ENCODE measurements at places on chromosomes 12 and 14.

GRCh38 chr12:121983536-121984210, 38.0 kb upstream of the BCL7A start:
- H3K4me3 ChIP-seq, result no peak overlapping the region
- H3K36me3 ChIP-seq, result no peaks in the 10 kb centered on the region
- no peaks in the 10 kb centered on the region for H3K27me3 ChIP-seq

- H3K4me3 ChIP-seq, result no peak overlapping the region
- no peaks in the 10 kb centered on the region for H3K36me3 ChIP-seq
- H3K27ac ChIP-seq, result no peak overlapping the region
- DNase-seq, result no peak
- H3K27me3 ChIP-seq, result no peaks in the 10 kb centered on the region
Observed at GRCh38 chr14:101372894-101373620, 188.2 kb upstream of the DIO3 start.

DNA sequence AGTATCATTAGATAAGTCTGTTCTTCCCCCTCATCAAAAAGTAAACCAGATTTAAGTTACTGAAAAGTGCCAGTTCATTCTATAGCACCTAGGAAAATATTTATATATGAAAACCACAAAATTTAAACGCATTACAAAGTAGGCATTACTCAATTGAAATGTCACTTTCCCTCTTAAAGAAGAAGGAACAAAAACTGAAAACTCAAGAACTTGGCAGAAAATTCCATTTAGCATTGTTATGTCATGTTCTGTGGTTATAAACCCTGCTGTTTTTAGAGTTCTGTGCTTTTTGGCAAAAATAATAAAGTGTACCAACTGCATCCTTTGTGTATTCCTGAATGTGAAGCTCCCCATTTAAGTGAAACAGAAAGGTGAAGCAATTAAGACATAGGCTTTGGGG, 3.6 kb downstream of the FGD4 start:
- no peak for DNase-seq
- H3K27me3 ChIP-seq, result no peaks in the 10 kb centered on the region
- H3K36me3 ChIP-seq, result no peaks in the 10 kb centered on the region
- H3K27ac ChIP-seq, result no peak overlapping the region

DNA sequence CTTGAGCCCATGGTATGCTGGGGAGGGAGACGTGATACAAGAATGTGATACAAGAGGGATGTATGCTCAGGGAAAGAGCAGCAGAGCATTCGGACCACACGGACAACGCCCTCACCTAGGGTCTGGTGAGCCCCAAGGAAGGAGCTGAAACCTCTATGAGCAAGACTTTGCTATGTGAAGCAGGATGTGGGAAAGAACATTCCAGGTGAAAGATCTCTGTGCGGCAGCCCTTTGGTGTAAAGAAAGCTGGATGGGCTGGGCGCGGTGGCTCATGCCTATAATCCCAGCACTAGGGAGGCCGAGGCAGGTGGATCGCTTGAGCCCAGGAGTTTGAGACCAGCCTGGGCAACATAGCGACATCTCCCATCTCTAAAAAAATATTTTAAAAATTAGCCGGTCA, 16.9 kb upstream of the FICD start:
- no peaks in the 10 kb centered on the region for H3K4me1 ChIP-seq
- no peak overlapping the region for H3K4me3 ChIP-seq
- H3K27me3 ChIP-seq, result no peaks in the 10 kb centered on the region
- H3K36me3 ChIP-seq, result no peaks in the 10 kb centered on the region

DNA sequence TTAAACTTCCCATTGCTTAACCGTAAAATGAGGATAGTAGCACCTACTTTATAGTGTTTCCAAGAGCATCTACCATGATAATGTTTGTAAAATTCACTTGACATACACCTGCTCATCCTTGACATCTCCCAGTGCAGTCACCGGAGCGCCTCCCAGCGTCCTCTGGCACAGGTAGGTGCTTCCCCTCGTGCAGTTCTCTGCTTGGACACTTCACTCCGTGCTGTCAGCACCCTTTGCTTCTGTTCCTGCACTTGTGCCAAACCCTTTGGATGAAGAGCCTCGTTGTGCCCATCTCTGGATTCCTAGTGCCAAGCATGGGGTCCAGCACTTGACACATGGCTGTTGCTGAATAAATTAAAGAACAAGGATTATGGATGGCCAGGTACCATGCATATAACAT, 28.3 kb downstream of the ETV6 start:
- H3K4me1 ChIP-seq, result peaks cover 62% of the 10 kb centered on the region
- no peaks in the 10 kb centered on the region for H3K36me3 ChIP-seq
- DNase-seq, result no peak

- no peak overlapping the region for H3K27ac ChIP-seq
- DNase-seq, result no peak
- H3K4me1 ChIP-seq, result no peaks in the 10 kb centered on the region
- H3K36me3 ChIP-seq, result no peaks in the 10 kb centered on the region
Observed at GRCh38 chr12:130482448-130482847, 144.8 kb downstream of the PIWIL1 start.

Data from right atrium auricular region (tissue), 2 donors.